ENCODE measurements at places on chromosomes 4 and X.

DNA sequence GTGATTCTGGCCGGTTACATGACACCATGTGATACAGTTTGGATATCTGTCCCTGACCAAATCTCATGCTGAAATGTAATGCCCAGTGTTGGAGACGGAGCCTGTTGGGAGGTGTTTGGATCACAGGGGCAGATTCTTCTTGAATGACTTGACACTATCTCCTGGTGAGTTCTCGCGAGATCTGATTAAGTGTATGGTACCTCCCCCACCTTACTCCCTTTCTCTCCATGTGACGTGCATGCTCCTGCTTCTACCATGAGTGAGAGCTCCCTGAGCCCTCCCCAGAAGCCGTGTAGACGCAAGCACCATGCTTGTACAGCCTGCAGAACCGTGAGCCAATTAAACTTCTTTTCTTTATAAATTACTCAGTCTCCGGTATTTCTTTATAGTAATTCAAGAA lies 23.6 kb downstream of the CPE start:
- DNase-seq, result no peak

DNA sequence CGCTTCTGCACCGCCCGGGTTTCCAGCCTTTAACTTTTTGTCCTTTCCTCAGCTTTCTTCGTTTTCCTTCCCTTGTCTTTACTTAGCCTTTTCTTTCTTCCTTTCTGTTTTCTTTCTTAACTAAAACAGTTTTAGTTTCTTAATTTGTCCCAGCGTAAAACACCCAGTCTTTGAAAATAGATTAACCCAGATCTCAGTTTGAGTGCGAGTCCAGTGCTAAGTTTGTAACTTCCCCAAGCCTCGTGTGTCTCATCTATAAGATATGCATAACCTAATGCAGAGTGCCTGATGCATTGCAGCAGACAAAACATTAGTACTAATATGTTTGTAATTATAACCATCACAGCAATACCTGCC lies 460 bp upstream of the GEMIN8 start:
- DNase-seq, result no peak

DNA sequence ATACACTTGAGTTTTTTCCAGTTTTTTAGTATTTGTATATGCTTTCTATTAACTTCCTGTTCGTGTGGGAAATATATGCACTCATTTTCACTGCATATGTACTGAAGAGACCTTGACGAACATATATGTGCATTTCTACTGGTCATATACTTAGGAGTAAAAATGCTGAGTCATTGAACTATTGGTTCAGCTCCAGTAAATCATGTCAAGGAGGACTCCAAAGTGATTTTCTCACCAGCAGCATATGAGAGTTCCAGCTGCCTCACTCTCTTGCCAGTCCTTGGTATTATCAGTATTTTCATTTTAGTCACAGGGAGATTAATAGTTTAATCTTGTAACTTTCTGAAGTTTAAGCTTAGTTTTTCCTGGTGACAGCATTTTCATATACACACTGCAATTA lies 2750.2 kb downstream of the ARAP2 start:
- DNase-seq, result no peak

DNA sequence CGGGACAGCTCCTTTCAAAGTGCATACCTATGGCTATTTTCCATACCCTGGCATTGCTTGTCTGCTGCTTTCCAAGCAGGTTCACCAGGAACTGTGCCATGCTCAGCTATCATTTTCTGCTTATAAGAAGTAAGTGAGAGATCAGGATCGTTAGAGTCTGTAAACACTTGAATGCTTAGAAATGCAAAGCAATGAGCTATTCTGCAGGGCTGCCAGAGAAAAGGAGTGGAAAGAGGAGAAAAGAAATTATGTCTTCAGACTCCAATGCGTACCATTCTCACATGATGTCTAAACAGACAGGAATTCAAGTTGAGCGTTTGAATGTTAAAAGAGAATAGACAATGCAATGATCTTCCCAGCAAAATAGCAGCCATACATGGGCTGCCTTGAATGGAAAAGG lies 245.5 kb upstream of the SLC7A11 start:
- DNase-seq, result no peak

DNA sequence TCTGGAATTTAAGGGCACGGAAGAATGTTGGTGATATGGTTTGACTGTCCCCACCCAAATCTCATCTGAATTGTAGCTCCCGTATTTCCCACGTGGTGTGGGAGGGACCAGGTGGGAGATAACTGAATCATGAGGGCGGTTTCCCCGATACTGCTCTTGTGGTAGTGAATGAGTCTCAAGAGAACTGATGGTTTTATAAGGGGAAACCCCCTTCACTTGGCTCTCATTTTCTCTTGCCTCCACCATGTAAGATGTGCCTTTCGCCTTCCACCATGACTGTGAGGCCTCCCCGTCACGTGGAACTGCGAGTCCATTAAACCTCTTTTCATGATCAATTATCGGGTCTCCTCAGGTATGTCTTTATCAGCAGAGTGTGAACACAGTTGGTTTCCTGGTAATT lies 25.6 kb upstream of the DHRSX start:
- DNase-seq, result no peak

- DNase-seq, result no peak
Measured at GRCh38 chr4:153542834-153543233, 76.7 kb downstream of the TMEM131L start.

DNA sequence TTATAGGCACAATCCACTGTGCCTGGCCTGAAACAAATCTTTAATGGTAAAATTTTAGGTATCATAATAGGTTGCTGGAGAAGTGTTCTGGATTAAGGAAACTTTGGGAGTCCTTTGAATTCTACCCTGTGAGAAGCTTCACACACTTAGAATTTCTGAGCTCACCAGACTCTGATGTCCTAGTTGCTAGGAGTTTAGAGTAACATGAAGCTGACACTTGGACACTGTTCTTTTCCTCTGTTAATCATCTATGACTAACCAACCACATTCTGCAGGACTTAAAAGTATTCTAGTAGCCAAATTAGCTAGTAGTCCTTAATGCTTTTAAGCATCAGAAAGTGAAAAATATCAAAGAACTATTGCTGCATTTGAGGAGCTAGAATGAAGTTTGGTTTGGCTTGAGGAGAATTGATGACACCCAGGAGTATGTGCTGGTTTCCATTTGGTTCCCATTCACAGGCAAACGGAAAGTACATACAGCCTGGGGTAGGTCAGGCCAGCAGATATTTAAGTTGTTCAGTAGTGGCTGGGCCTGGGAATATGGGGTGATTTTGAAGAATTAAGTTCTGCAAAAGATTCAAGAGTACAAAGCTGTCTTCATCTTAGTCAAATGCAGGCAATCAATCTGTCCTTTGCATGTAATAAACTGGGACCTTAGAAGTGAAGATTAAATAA lies 38.8 kb upstream of the IGFBP7 start:
- DNase-seq, result no peak

- no peak for DNase-seq
Measured at GRCh38 chr4:56296526-56296925, 90.8 kb downstream of the AASDH start.

GRCh38 chrX:38437093-38437492 lies 84.7 kb downstream of the OTC start:
- no peak for DNase-seq

- no peak for DNase-seq
Measured at GRCh38 chr4:61771056-61771455, 570.9 kb downstream of the ADGRL3 start.

All from NCI-H1436 treated with DMSO at 0.1 percent for 48 hours (cell line).